Activated naive CD4-positive, alpha-beta T cell treated with anti-CD3 and anti-CD28 coated beads for 36 hours (primary cell): ENCODE measurements at places on chromosomes 2 and 18. TPM values are rescaled to one million over a fixed set of nuclear protein-coding genes. Genes with fewer than 3 reads are reported as not detected.

C2orf80 gene
- not detected for total RNA-seq

UGT1A4 gene
- total RNA-seq: not detected

MC5R gene
- not detected for total RNA-seq

- no peak for DNase-seq
These were observed 413.8 kb downstream of the RAD51AP2 start for GRCh38 chr2:17104454-17104853.

- DNase-seq: peak; percentile 76
These were observed 64.4 kb downstream of the NCK2 start for GRCh38 chr2:105809097-105809473.

DNA sequence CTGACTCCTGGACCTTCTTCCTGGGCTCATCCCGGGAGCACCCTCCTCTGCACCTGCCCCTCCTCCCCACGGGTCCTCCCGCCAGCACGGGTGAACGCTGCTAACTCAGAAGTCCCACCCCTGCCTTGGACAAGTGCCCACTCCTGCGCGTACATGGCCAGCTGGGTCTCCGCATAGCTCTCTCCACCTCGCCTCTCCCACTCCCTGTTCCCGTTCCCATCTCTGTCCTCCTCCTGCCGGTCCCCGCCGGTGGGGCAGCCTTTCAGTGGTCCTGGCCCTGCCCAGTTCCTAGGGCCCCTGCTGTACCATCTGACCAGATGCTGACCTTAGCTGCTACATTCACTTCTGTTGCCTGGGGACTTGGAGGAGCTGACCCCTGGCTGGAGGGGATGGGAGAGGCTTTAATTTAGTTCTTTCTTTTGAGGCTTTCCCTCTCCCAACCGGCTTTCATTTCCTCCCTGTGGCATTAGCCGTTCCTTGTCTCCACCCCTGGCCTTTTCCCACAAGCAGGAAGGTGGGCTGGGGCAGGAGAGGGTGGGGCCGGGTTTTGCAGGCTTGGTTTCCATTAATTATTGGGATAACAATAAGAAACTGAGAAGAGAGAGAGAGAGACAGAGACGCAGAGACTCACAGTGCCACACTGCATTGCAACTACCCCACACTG is 136.1 kb downstream of the SH3BP4 start:
- DNase-seq: no peak

DNA sequence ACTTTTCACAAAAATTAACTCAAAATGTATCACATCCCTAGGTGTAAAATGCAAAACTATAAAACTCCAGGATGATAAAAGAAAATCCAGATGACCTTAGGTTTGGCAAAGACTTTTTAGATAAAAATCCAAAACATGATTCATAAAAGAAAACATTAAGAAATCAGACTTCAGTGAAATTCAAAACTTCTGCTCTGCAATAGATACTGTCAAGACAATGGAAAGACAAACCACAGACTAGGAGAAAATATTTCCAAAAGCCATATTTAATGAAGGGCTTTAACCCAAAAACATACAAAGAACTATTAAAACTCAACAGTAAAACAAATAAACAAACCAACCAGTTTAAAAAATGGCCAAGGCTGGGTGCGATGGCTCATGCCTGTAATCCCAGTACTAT is 173.6 kb upstream of the SPOPL start:
- no peak for DNase-seq

DNA sequence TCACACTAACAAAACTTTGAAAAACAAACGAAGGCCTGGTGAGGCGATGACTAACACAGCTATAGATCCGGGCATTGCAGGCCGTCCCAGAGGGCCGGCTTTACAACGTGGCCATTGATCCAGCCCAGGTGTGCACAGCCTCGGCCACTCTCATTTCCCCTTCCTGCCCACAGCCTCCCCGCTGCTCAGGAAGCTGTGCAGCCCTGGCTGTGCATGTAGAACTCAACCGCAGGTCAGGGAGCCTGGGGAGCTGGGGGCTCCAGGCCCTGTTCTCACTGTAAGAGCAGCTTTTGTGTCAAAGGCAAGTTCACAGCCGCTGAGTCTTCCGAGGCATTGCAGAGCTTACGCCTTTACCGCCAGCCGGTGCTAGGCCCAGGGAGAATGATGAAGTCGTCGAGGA is 87.2 kb downstream of the LONRF2 start:
- peak; percentile 20 for DNase-seq
